ENCODE measurements at places on chromosomes 7 and 10.

- DNase-seq: no peak
Measured at GRCh38 chr7:596819-597182, 77.2 kb upstream of the PDGFA start.

DNA sequence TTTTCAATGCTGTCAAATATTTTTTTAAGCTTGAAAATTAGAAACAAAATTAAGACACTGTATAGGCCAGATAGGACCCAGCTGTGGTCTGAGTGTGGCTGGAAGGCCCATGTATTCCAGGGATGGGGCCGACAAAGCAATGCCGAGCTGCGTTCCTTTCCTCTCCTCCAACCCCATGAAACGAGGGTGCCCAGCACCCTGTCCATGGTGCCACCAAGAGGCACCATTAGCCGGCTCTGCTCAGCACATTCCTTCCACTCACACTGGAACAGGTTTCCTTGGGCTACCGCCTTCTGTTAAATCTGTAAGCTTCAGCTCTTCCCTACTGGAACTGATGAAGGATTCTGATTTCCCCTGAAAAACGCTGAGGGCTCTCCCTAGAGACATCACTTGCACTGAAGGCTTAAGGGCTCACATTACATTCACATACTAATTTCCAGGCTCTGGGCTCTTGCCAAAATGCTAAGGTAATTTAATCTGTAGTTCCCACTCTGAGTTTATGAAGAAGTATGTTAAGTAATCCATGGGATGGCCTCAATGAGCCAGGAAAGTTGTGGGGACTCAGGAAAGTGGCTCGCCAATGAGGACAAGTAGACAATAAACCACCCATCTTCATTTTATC is 73.7 kb upstream of the CAMK2B start:
- no peak for DNase-seq

GRCh38 chr10:49282879-49283341 is 16.1 kb upstream of the C10orf71 start:
- no peak for DNase-seq

- no peak for DNase-seq
Measured at GRCh38 chr7:20401861-20402746, 71.4 kb downstream of the ITGB8 start.

GRCh38 chr10:97919012-97919411 is 69.4 kb downstream of the GOLGA7B start:
- no peak for DNase-seq

- DNase-seq: no peak
Measured at GRCh38 chr7:136803028-136803427, 65.4 kb upstream of the CHRM2 start.

Data from progenitor cell of endocrine pancreas (in vitro differentiated cells).